ENCODE measurements at places on chromosomes 13 and 19.
A peak's percentile ranks its signal among the peaks of the same experiment; 100 is the strongest.

DNA sequence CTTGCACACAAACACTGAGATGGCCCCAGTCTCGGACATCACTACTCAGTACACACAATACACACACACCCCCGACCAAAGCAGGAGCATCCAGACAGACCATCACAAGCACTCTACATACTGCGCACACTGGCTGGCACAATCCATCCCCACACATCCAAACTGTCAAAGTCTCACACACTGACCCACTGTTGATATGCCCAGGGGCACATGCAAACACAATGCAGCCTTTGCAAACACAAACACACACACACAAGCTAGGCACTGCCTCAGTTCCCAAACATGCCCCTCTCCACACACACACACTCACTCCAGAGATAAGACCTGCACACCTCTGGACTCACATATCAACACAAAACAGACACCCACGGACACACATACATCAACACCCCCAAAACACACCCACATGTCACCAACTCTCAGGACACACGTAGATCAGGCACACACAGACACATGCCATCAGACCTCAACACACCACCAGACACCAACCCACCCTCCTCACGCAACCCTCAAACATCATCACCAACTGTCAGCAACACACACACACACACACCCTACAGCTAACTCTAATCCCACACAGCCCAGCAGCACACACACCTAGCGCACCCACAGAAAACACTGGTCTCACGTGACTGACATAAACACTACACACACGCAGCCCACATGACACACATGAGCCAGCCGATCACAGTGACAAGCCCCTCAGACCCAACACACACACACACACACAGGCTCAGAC lies 1.9 kb downstream of the BBC3 start:
- peak; percentile 75 for DNase-seq

DNA sequence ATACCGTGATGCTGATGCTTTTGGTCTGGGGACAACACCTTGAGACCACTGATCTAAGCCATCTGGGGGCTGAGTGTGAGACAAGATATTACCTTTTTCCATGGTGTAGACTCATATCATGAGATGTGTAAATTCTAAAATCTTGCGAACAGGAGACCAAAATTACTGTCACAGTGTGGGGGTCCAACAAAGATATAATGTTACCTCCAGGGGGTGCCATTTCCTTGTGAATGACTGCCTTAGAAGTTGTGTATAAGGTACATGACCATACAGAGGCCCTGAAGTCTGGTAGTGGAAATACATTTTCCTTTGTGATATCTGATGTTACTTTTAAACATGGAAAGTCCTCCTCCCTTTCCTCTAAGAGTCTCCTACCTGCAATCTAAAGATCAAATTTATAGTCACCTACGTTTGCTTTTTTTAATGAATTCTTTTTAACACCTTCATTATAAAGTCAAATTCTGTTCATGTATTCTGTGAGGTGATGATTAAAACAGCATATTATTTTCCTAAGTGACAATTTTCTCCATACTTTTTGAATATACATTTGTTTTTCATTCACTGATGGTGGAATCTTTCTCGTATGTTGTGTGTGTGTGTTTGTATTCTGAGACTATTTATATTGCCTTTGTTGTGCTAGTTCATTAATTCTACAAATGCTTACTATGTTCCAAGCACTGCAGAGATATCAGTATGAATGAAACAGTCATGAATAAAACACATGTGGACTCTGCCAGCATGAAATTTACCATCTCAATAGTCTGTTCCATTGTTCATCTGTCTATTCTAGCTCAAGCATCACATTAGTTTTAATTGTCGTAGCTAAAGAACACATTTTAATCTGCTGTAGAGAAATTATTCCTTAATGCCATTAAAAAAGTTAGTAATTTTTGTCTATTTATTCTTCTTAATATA lies 113.7 kb downstream of the RFC3 start:
- DNase-seq: peak; percentile 64

DNA sequence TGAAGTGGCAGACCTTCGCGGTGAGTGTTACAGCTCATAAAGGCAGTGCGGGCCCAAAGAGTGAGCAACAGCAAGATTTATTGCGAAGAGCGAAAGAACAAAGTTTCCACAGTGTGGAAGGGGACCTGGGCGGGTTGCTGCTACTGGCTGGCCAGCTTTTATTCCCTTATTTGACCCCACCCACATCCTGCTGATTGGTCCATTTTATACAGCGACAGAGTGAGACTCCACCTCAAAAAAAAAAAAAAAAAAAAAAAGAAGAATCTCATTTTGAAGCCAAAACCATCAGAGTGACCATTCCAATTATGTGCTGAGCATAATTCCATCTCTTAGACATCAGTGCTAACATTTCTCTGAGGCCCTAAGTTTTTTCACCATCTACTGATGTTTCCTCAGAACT lies 1.9 kb upstream of the ZNF552 start:
- peak; percentile 7 for DNase-seq

- no peak for DNase-seq
Observed at GRCh38 chr13:58056426-58056825, 424.9 kb downstream of the PCDH17 start.

All from NB4 (cell line).